SJCRH30 (cell line): ENCODE measurements at places on chromosomes 5 and 9. TPM values are rescaled to one million over a fixed set of nuclear protein-coding genes. Genes with fewer than 3 reads are reported as not detected.

DNA sequence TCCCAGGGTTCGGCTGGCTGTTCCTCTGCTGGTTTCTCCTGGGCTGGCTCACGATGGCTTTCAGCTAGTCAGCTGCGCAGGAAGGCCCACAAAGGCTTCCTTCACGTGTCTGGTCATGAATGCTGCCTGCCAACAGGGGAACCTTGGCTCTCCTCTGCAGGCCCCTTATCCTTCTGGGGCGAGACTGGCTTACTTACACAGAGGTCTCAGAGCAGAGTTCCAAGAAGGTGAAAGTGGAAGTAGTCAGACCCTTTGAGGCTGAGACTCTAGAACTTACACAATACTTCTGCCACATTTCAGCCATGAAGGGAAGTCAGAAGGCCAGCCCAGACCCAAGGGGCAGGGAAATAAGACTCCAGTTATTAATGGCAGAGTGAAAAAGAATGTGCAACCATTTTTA, 99.5 kb downstream of the LHFPL2 start:
- DNase-seq = no peak

GRCh38 chr9:73176450-73176875, 24.8 kb downstream of the ANXA1 start:
- peak; percentile 38 for DNase-seq

GRCh38 chr5:94908889-94909480, 290.5 kb downstream of the SLF1 start:
- DNase-seq = peak; percentile 83

DNA sequence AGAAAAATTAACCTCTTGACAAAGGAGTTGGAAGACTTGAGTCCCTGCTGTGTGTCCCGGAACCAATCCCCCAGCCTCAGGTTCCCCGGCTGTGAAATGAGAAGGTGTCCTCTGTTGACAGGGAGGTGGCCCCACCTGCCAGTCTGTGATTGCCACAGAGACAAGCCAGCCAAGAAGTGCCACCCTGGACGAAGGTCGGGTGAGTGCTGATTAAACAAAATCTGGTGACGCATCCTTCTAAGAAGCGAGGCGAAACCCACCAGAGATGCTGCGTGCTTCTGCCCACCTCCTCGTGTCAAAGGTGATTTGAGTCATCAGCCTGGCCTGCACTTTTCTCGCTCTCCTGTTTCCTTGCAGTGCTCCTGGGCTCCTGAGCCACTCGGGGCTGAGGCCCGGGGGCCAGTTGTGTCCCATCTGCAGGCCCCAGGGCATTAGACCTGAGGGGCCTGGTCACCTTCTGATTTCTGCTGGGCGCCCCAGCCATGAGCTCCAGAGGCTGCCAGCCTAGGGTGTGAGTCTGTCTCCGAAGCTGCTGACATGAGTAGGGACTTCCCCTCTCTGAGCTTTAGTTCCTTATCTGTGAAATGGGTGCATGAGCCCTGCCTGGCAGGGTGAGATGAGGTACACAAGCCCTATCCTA, 28.7 kb downstream of the NEK6 start:
- no peak for DNase-seq

- DNase-seq = peak; percentile 49
Observed at GRCh38 chr9:109969011-109969410, 189.0 kb downstream of the PALM2AKAP2 start.

- DNase-seq = no peak
Observed at GRCh38 chr9:125646217-125646616, 60.8 kb downstream of the MAPKAP1 start.

DNA sequence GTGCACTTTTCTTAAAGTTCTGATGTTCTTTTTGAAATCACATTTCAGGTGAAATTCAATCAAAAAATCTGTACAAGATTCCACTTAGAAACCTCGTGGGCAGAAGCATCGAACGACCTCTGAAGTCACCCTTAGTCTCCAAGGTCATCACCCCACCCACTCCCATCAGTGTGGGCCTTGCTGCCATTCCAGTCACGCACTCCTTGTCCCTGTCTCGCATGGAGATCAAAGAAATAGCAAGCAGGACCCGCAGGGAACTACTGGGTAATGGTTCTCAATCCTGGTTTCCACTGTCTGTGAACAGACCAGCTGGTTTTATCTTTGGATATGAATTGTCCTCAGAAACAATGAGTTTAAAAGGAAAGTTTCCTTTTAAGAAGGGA, 8.1 kb upstream of the SLC2A8 start:
- DNase-seq = no peak

GRCh38 chr9:87875831-87876545, 6.7 kb upstream of the SPATA31E1 start:
- DNase-seq = peak; percentile 80

DNA sequence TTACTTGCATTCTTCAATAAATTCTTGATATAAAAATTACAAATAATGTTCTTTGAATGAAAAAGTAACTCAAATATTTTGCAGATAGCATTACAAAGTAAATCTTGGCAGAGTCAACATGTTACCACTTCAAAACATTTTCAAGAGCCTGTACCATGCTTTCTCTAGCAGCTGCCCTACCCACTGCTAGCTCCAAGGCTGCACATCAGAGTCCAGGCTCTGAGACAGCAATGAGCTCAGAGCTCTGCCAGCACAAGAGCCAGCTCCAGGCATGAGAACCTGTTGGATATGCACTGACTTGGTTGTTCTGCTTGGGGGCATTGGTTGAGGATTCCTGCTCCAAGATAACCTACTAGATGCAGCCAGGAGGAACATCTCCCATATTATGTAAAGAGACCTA, 211.3 kb upstream of the HAPLN1 start:
- no peak for DNase-seq

GRCh38 chr9:89999176-89999533, 394.3 kb downstream of the GADD45G start:
- no peak for DNase-seq

GRCh38 chr9:10080012-10080411, 532.8 kb downstream of the PTPRD start:
- no peak for DNase-seq

GRCh38 chr9:7988644-7989280, 189.2 kb upstream of the DMAC1 start:
- no peak for DNase-seq

- DNase-seq = no peak
Observed at GRCh38 chr5:74196233-74196632, 444.3 kb downstream of the ENC1 start.

DNA sequence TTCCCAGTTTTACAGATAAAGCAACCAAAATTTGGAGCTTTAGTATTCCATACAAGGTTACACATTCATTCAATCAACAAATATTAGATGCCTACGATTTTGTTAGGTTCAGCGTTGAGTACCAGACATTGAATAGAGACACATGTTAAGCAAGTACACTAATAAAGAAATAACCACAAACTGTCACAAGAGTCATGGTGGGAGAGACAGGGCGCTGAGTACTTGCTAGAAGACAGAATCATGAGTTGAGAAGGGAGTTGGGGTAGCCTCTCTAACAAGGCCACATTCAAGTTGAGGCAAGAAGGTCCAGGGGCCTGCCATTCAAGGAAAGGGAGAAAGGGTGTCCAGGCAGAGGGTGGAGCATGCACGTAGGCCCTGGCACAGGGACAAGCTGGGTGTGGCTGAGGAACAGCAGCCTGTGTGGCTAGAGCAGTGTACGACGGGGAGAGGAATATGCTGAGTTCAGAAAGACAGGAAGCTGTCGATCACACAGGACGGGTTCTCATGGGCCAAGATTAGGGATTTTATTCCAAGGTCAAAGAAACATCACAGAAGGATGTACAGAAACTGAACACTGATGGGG, 17.0 kb downstream of the CDK5RAP2 start:
- no peak for DNase-seq

- no peak for DNase-seq
Observed at GRCh38 chr5:157549954-157550549, 25.5 kb downstream of the ADAM19 start.

- no peak for DNase-seq
Observed at GRCh38 chr9:116030517-116030916, 123.1 kb upstream of the PAPPA start.

GRCh38 chr5:68032216-68032762, 183.3 kb upstream of the PIK3R1 start:
- DNase-seq = no peak

DNA sequence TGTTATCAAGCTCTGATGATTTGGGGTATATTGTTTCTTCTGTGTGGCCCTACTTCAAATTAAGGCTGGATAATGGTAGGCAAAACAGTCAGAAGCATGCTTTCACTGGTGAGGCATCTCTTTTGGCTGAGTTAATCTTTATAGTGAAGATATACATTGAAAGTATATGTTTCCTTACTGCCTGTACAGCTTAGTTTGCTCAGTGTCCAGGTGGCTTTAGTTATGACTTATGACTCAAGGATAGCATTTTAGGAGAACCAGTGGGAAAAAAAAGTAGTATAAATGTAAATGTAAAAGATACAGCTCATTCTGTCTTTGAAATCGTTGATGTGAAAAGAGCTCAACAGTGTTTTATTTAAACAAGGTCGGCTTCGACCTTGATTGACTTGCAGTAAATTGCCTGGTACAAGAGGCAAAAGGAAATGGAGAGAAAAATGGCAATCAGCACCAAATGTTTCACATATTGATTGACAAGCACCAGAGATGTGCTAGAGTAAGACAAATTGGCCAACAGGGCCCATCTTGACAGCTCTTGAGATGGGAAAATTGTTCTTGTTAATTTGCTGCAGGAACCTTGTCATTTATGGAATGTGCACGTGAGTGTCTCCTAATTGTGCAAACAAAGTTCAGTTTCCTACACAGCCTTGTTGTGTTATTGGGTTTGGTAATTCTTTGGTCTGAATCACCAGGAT, 447.4 kb upstream of the WWC1 start:
- no peak for DNase-seq

DNA sequence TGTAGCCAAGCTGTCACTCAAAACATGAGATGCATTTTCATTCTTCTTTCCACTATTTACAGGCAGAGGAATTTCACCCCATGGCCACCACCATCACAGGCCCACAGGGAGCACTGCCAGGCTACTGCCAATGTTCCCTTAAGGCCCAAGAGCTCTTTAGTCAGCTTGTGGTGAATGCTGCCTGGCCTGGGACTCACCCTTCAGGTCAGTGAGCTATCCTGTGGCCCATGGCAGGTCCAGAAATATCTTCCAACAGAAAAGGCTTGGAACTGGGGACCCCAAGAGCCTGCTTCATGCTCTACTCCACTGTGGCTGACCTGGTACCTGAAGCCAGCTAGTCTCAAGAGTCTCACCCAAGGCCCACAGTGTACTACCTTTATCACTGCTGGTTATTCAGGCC, 1518.7 kb upstream of the CDH9 start:
- no peak for DNase-seq

- DNase-seq = peak; percentile 62
Observed at GRCh38 chr5:77777281-77777892, 1.2 kb upstream of the TBCA start.

- no peak for DNase-seq
Observed at GRCh38 chr5:122099060-122099790, 21.2 kb upstream of the LOX start.

DNA sequence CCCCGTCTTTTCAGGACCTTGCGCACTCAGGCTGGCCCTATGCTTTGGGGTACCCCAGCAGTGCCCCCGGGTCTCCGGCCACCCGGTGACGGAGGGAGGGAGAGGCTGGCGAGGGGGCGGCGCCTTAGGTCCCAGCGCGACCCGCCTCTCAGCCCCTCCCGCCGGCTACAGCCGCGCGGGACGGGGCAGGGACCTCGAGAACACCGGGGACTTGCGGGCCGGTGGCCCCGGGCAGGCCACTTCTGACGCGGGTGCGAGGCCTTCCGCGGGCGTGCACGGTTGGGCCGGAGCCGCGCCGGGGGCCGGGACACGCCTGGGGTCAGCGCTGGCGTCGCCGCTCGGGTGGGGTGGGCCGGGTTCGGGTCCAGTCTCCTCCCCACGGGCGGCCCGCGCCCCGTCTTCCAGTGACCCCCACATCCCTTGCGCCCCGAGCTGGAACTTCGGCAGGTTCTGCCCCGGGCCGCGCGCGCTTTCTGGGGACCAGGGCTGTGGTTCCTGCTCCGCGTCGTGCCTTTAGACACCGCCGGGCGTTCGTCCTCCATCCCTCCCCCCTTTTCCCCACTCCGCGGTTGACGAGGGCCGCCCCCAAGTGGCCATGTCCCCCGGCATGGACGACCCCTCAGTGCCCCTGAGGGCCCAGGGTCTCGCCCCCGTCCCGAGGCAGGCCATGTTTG, 3.8 kb upstream of the SQSTM1 start:
- no peak for DNase-seq

DNA sequence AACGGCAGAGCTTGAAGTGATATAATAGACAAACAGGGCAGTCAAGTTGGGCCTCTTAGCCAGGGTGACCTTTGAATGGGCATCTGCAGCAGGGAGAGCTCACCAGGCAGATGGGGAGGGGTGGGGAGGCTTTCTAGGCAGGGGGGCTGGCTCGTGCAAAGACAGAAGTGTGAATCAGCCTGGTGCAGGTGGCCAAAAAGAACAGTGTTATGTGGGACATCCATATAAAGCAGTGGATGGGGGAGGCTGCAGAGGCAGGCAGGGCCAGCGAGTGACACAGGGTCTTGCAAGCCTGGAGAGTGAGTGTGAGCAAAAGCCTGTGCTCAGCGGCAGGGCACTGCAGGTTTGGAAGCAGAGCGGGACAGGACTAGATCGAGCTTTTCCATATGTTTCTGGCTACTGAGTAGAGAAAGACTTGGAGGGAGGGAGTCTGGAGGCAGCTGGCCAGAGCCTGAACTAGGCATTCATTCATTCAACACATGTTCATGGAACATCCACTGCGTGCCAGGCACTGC, 14.2 kb upstream of the TTLL11 start:
- DNase-seq = no peak

DNA sequence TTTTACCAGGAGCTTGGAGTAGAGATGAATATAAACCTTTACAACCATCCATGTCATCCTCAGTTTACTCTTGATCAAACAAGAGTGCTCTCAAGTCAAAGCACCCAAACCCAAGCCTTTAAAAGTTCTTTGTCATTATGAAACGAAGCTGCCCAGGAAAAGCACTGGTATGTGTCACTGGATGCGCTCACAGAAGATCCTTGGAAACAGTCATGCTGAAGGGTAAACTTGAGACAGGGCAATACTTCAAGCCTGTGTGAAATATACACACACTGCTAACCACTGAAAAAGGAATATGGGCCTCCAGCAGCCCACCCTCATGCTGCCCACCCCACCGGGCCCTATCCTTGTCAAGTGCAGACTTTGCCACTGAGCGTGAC, 84.5 kb downstream of the PRRT1B start:
- DNase-seq = no peak

GRCh38 chr9:21883642-21884041, 81.2 kb downstream of the MTAP start:
- no peak for DNase-seq

GRCh38 chr5:116864157-116864837, 289.7 kb upstream of the SEMA6A start:
- DNase-seq = peak; percentile 96

- no peak for DNase-seq
Observed at GRCh38 chr9:119938871-119939270, 569.6 kb upstream of the BRINP1 start.

GRCh38 chr5:134533115-134533815, 7.8 kb downstream of the JADE2 start:
- no peak for DNase-seq

SOX30 gene
- 0.13 TPM in 1 of 2 replicates, not detected in the other for total RNA-seq

KIF20A gene
- 89.5 and 91.9 TPM in 2 replicates for total RNA-seq

PHAX gene
- total RNA-seq = 57.1 and 64.6 TPM in 2 replicates

CD14 gene
- 0.18 and 0.38 TPM in 2 replicates for total RNA-seq

NIPSNAP3A gene
- total RNA-seq = 25.3 and 27.8 TPM in 2 replicates

SLC9A3 gene
- 2.4 and 2.5 TPM in 2 replicates for total RNA-seq

GTF3C4 gene
- total RNA-seq = 37.5 and 39.0 TPM in 2 replicates

PAPPA gene
- 2.5 and 2.8 TPM in 2 replicates for total RNA-seq

GDA gene
- total RNA-seq = not detected in 2 replicates

OSMR gene
- 0.03 and 0.14 TPM in 2 replicates for total RNA-seq

GRPEL2 gene
- total RNA-seq = 28.3 and 35.4 TPM in 2 replicates

LECT2 gene
- not detected in 2 replicates for total RNA-seq

UNC13B gene
- 2.0 and 2.3 TPM in 2 replicates for total RNA-seq

KCNV2 gene
- not detected in 2 replicates for total RNA-seq

BAAT gene
- 0.10 TPM in 2 replicates for total RNA-seq

SH3TC2 gene
- total RNA-seq = 11.8 and 14.1 TPM in 2 replicates

SAXO1 gene
- not detected in 2 replicates for total RNA-seq
